NCI-H1105 treated with DMSO at 0.1 percent for 48 hours (cell line): ENCODE measurements at places on chromosomes 12 and 14.

DNA sequence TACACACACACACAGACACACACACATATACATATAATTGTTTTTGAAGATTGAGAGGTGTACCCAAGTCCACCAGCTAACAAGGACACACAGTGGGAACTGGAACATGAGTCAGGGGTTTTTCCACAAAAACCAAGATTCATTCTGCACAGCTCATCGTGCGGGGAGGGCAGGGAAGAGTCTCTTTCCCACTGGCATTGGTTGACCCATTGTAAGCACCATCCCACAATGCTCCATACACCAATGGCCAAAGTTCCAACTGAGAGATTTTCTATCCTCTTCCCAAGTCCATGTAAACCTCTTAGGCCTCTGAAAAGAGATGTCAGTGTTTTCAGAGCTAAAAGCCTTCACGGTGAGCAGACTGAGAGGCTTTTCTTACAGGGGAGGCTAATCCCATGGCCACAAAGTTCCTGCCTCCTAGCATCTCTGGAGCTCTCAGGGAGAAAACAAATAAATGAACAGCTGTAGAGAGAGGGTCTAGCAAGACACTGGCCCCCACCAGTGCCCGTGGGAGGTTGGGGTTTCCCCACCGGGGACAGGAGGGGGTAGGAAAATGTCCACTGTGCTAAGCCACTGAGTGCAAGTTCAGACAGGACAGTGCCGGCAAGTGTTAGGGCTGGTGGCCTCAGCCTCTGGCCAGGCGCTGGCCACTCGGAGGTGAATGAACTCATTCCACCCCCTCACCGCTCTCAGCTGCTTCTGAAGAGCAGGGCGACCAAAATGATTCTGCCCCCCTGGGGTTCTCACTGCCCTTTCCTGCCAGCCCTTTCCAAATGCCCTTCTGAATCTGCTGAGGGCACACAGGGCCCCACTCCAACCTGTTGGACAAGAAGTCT lies 21.5 kb upstream of the TC2N start:
- no peak for DNase-seq

DNA sequence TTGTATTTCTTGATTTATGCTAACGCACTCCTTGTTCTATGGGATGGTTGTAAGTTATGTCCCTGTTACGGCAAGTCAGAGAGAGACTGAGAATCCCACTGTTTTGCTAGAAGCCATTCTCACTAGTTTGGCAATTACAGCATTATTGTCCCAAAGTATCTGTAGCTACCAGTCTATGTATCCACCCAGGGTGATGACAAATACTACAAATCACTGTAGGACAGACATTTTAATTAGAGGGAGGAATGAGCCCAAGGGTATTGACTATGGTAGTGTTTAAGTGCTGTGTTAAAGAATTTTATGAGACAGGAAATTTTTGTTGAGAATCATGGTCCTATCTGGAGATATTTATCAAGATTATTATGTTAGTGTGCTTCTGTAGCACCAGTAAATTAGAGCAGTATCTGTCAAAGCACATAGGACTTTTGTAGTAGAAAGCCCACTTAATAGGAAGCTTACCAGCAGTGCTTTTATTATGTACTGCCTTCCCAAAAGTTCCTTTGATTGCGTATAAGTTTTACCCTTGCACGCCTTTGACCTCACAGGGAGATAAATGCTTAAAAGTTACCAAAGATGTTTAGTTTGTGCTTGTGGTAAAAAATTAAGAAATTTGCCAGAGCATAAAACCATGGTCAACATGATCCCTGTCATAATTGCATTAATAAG lies 10.7 kb downstream of the PRKCH start:
- no peak for DNase-seq

DNA sequence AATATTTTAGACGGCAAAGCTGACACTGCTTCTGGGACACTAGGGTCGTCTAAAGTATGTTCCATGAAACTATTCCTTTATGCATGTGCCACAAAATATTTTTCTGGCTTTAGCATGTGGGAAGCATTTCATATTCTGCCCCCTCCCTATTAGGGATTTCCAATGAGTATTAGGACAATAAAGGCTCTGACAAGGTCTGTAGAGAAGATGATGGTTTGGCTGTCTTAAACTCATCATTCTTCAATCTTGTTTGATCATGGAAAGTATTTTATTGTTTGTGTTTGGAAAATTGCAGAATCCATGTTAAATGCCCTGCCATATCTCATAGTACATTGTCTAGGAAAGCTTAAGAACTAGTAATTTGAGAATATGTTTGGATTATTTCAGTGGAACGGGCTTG lies 22.8 kb downstream of the SERPINA1 start:
- DNase-seq, result no peak

- no peak for DNase-seq
These were observed 75.2 kb downstream of the PITPNM2 start for GRCh38 chr12:123075646-123076171.

GRCh38 chr14:96757456-96757855 lies 39.7 kb upstream of the VRK1 start:
- no peak for DNase-seq

GRCh38 chr12:95182868-95183415 lies 34.3 kb downstream of the FGD6 start:
- DNase-seq, result no peak

DNA sequence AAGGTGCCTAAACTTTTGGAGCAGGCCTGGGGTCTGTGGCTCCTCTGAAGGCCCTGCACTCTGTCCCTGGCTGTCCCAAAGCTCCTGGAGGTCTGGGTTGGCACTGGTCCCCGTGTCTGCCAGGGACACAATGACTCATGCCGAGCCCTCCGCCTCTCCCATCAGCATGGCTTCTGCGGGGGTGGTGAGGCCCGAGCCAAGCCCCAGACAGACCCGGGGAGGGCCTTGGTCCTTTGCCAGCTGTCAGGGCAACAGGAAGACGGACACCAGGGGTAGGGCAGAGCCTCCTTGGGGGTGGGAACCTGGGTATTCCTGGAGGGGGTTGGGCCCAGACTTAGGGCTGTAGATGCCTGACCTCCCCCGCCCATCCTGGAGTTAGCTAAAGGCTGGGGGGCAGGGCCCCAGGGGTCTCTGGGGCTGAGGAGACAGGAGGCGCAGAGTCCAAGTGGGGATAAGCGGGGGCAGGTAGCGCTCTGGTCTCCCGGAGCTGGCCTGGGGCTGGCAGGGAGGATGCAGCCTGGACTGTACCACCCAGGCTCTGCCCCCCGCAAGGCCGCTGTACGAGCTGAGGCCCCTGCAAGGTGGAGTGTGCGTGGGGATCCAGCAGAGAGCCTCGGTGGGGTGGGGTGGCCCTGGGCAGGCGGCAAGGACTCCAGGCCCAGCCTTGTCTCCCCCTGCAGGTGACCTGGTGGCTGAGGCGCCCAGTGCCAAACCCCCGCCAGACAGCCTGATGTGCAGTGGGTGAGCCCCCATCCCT lies 16.4 kb upstream of the PUS1 start:
- no peak for DNase-seq

DNA sequence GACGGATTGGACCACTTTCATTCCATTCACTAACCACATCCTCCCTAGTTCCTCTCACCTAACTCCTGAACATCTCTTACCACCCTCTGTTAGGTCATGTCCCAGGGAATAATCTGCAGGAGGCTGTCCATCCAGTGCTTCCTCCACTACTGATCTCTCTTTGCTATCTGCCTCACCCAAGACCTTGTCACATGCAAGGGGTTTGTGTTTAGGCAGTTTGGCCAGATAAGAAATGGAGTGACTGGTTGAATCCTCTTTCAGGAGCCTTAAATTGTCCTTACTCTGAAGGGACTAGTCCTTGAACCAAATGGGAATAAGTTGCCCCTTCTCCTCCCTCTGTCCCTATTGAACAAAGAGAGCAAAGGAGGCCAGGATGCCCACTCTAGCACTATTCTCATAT lies 249.2 kb upstream of the BTG1 start:
- no peak for DNase-seq

DNA sequence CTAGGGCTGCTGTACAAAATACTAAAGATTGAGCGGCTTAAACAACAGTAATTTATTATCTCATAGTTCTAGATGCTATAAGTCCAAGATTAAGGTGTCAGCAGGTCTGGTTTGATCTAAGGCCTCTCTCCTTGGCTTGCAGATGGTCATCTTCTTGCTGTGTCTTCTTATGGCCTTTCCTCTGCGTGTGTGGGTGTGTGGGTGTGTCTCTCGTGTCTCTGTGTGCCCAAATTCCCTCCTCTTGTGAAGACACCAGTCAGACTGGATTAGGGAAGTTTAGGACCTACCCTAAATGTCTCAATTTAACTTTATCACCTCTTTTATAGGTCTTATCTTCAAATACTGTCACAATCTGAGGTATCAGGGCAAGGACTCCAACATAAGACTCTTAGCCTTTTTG lies 28.3 kb downstream of the DDHD1 start:
- no peak for DNase-seq

GRCh38 chr14:49915085-49915484 lies 22.2 kb downstream of the ARF6 start:
- DNase-seq, result no peak
